ENCODE measurements at places on chromosomes 16 and 17.

DNA sequence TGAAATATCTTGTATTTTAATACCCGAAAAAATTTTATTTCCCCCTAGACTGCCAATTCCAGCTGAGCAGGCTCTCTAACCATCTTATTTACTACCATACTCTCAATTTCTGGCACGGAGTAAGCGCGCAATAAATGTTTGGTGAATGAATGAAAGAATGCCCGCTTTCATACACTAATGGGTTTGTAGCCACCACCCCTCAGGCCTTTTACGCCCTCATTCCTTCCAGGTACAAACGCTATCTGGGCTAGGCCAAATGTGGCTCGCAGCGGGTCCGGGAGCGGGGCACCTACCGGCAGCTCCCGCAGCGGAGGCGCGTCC, 536 bp upstream of the PLD2 start:
- no peak for DNase-seq

DNA sequence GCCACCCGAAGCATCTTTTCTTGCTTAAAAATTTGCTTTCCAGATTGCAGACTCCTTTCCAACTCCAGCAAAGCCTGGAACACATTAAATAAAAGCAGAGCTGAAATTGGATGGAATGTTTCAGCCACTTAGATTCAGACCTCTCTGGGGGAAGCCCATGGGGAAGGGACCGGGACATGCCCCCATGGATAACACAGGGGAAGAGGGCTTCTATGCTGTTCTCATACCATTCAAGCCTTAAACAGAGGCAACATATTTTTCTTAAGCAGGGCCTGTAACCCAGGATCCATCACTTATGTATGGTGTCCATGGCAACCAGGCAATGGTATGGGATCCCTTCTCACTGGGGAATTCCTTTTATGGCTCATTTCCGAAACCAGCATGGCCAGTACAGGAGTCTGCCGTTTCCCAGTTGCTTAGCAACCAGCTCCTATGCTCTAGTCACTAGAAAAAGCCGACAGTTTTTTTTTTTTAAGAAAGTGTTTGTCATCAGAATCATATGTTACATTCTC, 62.0 kb upstream of the MARCHF10 start:
- no peak for DNase-seq

GRCh38 chr17:45841883-45842525, 2.7 kb upstream of the SPPL2C start:
- no peak for DNase-seq

DNA sequence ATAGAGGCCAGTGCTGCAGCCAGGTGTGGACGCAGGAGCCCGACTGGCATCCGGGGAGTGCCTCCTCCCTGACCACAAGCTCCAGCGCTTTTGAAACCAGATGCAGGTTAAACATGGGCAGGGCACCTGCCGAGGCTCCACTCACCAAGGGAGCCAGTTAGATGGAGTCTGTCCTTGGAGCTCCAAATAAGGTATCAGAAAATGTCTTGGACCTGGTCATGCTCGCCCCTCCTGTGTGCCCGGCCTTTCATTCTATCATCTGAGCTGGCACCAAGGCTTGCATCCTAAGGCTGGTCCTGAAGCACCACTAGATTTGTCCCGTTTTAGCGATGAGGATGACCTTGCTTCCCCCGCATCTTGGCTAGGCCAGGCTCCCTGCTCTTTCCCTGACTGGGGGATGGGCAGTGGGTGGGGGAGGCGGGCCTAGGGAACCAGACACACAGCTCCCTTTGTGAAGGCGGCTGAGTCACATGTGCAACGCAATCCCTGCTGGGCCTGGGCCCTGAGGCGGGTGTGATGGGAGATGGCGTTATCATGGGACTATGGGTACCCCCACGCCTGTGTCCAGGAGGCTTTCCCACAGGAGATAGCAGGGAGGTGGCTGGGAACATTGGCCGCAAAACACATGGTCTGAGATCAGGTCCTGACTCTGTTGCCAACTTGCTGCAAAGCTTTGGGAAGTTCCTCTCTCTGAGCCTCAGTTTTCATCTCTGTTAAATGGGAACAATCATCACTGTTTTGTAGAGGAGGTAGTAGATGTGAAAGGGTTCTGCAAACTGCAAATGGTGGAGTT, 5.0 kb upstream of the ADGRG1 start:
- peak; percentile 85 for DNase-seq

GRCh38 chr16:69003500-69003899, 102.0 kb upstream of the HAS3 start:
- no peak for DNase-seq

All from hippocampal formation (tissue), 2 donors.